ENCODE measurements at places on chromosomes 13 and 19. TPM values are rescaled to one million over a fixed set of nuclear protein-coding genes. Genes with fewer than 3 reads are reported as not detected.

- no peak for DNase-seq
These were observed 105.0 kb downstream of the DGKH start for GRCh38 chr13:42153199-42154113.

DNA sequence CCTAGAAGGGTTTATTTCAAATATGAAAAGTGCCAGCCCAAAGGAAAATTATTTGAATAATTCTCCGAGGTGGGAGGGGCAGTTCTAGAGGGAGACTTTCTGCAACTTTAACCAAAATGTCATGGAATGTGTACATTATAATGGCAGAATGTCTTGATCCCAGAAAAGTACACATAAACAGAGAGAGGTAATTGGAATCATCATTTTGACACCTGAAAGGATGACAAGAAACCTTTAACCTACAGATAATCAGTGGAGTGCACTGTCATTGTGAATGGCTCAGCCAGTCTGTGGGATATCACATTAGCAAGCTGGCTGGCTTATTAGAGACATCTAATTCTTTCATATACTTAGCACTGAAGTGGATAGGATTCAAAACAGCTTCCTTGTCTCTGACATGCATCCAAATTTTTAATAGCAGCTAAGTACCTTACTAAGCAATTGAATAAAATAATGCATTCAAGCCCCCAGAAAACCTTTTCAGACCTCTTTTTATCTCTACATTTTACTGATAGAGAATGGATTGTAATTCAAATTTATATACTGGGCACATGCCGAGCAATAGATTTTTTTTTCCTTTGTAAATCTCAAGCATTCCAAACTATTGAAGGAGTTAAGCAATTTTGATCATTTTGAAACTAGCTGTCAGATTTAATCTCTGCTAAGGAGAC is 468.6 kb downstream of the COG6 start:
- DNase-seq, result no peak

GRCh38 chr19:31656507-31656906 is 307.3 kb upstream of the TSHZ3 start:
- DNase-seq, result no peak

DNA sequence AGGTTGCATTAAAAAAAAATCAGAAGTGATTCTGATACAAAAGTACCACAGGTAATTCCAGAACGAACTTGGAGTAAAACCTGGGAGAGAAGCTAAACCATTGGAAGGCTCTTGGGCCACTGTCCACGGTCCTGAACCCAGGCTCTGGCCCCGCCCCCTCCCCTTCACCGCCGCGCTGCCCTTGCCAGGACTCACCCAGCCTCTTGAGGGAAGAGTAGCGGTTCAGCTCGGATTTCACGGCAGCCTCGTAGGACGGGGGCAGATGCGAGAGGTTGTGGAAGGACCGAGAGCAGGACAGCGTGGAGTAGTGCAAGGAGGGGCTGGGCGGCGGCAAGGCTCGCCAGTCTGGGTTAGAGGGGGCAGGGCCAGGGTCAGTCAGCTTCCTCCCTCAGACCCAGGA is 5.7 kb downstream of the SHISA7 start:
- DNase-seq, result peak; percentile 55

- no peak for DNase-seq
These were observed 117.6 kb upstream of the SPATA13 start for GRCh38 chr13:24042710-24043440.

The ZNF579 gene
- total RNA-seq, result 12.1 TPM

The CD37 gene
- total RNA-seq, result 5.1 TPM

The MYH14 gene
- 62.5 TPM for total RNA-seq

The ZNF836 gene
- total RNA-seq, result 1.4 TPM
